ENCODE measurements at places on chromosomes 4 and X.

DNA sequence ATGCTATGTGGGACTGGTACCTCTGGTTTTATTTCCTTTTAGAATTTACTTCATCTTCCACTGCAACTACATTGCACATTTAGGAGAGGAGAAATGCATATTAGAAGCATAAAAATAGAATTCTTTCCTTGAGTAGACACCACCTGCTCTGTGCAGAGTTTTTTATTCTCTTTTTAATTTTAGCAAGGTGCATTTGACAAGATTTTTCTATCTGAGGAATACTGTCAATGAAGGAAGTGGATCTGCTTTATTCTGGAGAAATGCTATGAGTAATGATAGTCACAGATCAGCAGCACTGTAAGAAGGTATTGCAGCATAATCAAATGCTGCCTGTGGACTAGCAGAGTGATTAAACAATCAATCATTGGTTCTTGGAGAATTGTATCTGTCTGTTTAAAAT lies 1038.3 kb downstream of the RAPGEF2 start:
- no peak for DNase-seq

GRCh38 chr4:10582059-10582686 lies 102.4 kb downstream of the CLNK start:
- peak; percentile 17 for DNase-seq

GRCh38 chr4:174626342-174627008 lies 104.2 kb upstream of the HPGD start:
- no peak for DNase-seq

GRCh38 chr4:68963374-68963773 lies 11.8 kb upstream of the UGT2A3 start:
- DNase-seq, result no peak

Data from forelimb muscle (tissue), 1 donor.